Tibial nerve (tissue), 4 donors: ENCODE measurements at places on chromosomes 2 and 18. TPM values are rescaled to one million over a fixed set of nuclear protein-coding genes. Genes with fewer than 3 reads are reported as not detected.

- no peaks in the 10 kb centered on the region for H3K36me3 ChIP-seq
- H3K27ac ChIP-seq: no peak overlapping the region
- H3K4me3 ChIP-seq: no peak overlapping the region
- DNase-seq: no peak
- no peaks in the 10 kb centered on the region for H3K4me1 ChIP-seq
- H3K27me3 ChIP-seq: no peaks in the 10 kb centered on the region
Measured at GRCh38 chr2:128455721-128456050, 137.0 kb upstream of the HS6ST1 start.

- H3K4me3 ChIP-seq: no peak overlapping the region
- H3K36me3 ChIP-seq: no peaks in the 10 kb centered on the region
- no peaks in the 10 kb centered on the region for H3K27me3 ChIP-seq
Measured at GRCh38 chr2:221818616-221819320, 246.7 kb upstream of the EPHA4 start.

- no peaks in the 10 kb centered on the region for H3K27me3 ChIP-seq
- H3K27ac ChIP-seq: no peak overlapping the region
- no peaks in the 10 kb centered on the region for H3K4me1 ChIP-seq
- H3K4me3 ChIP-seq: no peak overlapping the region
- DNase-seq: peak; percentile 43
- no peaks in the 10 kb centered on the region for H3K36me3 ChIP-seq
Measured at GRCh38 chr2:238720232-238720672, 127.6 kb upstream of the TWIST2 start.

DNA sequence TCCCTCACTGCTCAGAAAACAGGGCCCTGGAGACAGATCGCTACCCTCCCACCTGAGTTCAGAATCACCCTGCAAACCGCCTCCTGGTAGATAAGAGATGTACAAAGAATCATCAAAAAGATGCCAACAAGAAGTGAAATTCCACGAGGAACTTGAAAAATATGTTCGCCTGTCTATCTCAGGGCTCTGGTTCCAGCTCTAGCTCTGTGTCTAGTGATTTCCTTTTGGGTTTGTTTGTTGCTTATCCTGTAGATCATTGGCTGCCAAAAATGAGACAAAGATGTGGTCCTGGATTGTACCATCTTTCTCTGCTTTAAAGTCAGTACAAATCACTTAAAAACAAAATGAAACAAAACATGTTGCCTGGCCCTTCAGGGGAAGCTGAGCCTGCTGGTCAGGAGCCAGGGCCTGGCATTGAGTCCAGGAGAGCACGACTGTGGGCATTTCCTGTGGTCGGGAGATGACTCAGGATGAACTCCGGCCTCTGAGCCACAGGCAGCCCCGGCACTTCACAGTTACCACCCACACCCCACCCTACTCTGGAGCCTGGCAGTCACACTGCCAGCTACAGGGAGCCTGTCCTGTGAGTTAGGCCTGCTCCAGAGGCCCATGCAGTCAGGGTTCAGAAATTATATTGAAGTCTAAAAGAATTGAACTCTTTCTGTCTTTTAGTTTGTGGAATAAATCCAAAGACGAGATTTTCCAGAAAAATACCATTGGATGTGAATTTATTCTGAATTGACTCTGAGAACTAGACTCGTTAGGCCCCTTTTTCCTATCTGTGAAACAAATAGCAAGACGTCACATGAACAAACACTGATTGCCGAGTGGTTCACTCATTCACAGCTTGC is 8.0 kb upstream of the ITGB6 start:
- no peaks in the 10 kb centered on the region for H3K27me3 ChIP-seq
- no peaks in the 10 kb centered on the region for H3K36me3 ChIP-seq
- H3K27ac ChIP-seq: peak overlapping the region; percentile 80

- H3K4me1 ChIP-seq: no peaks in the 10 kb centered on the region
- H3K27me3 ChIP-seq: no peaks in the 10 kb centered on the region
- no peak for DNase-seq
- no peak overlapping the region for H3K27ac ChIP-seq
- no peaks in the 10 kb centered on the region for H3K36me3 ChIP-seq
Measured at GRCh38 chr2:77522888-77523287, 712 bp upstream of the LRRTM4 start.

IL18R1 gene
- 3.9 TPM for total RNA-seq

GRCh38 chr2:209451209-209451834 is 27.5 kb downstream of the MAP2 start:
- no peaks in the 10 kb centered on the region for H3K27me3 ChIP-seq
- H3K4me3 ChIP-seq: no peak overlapping the region
- H3K27ac ChIP-seq: no peak overlapping the region
- DNase-seq: no peak
- H3K36me3 ChIP-seq: no peaks in the 10 kb centered on the region
- no peaks in the 10 kb centered on the region for H3K4me1 ChIP-seq

DNA sequence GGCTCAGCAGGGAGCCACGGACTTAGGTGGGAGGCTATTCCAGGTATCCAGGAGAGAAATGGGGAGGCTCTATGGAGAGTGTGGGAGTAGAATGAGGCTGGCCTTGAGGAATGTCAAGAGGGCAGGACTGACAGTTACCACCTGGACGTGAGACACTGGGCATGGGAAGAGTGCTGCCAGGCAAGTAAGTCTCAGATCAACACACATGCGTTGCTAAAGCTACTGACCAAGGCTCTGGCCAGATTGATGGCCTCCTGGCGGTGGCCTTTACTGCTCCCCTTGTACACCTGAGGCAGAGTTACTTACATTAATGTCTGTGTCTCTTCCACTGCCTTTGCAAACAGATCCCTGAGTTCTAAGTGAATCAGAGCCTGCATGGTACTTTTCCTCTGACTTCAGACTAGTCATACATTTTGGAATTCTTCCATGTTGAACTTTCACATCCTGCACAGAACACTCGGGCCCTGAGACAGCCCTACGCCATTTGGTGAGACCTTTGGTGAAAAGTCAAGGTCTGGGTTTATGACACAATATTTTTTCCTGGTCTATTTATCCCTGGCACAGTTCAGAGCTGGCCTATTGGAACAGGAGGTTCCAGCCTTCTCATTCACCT is 398.8 kb upstream of the TRIB2 start:
- H3K36me3 ChIP-seq: no peaks in the 10 kb centered on the region
- H3K27ac ChIP-seq: peak overlapping the region; percentile 26
- no peak overlapping the region for H3K4me3 ChIP-seq
- DNase-seq: no peak
- H3K27me3 ChIP-seq: no peaks in the 10 kb centered on the region
- H3K4me1 ChIP-seq: no peaks in the 10 kb centered on the region

- no peaks in the 10 kb centered on the region for H3K4me1 ChIP-seq
- no peaks in the 10 kb centered on the region for H3K36me3 ChIP-seq
- H3K27ac ChIP-seq: no peak overlapping the region
- no peak overlapping the region for H3K4me3 ChIP-seq
- H3K27me3 ChIP-seq: no peaks in the 10 kb centered on the region
Measured at GRCh38 chr2:21288299-21288698, 164.5 kb downstream of the TDRD15 start.

- no peak for DNase-seq
- peak overlapping the region; percentile 15 for H3K27ac ChIP-seq
- peaks cover 5% of the 10 kb centered on the region for H3K4me1 ChIP-seq
- no peak overlapping the region for H3K4me3 ChIP-seq
Measured at GRCh38 chr2:230658877-230659652, 53.6 kb upstream of the CAB39 start.
